GM12878 (cell line): ENCODE measurements at places on chromosomes 3 and 15.

DNA sequence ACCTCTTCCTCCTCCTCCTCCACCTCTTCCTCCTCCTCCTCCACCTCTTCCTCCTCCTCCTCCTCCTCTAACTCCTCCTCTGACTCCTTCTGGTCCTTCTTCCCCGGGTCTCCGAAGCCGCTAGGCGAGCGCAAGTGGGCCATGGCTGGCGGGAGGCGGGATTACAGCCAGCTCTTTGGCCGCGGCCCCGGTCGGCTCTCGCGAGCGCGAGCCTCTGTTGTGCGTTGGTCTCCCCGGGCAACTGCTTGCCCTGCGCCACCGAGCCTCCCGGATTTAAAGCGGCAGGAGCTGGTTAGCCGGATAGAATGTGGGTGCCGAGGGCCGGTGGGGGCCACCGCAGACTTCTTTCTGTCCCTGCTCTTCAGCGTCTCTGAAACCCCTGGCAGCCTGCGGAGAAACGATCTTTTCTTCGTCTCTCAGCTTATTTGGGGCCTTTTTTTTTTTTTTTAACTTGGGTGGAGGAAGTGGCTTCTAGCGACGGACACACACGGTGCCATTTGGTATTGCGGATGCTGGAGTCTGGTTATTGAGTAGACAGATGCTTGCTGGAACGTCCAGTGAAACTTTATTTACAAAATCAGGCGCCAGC, at the start of gene ERICH6:
ERICH6 (minus strand) TSS at position 165 of the 589 bp plus-strand sequence; CDS start at position 143, 22 bp downstream.
- peak; percentile 55 for DNase-seq

DNA sequence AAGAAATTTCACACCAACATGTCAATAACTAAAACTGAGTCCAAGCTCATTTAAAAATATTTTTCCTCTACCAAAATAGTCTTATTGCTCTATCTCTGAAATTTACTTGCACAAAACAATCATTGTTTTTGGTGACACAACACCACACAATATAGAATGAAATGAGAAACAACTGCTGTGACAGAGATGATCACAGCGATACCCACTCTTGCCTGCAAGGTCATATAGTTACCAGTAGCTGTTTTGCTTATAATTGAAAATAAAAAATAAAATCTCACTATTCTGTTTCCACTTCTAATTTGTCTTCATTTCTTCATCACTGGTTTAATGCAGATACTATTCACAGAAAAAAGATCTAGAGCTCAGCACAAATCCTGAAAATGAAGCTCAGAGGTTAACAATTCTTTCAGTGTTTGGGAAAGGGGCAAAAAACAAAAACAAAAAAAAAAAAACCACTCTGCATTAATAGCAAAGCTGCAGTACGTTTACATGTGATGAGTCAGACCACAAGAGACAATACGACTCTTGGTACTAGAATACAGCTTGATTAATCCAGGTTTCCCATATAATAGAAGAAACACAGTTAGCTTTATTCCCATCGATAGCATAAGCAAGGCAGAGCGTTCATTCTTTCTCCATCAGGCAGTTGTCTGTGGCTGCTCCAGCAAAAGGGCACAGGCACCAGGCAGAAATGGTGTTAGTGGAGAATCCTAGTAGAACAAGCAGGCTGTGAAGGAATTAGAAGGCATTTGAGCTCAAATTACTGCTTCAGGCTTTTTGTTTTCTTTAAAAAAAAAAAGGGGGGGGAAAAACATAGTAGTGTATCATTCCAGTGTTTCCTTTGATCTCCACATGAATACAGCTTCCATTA, 773 bp downstream of the ANKRD28 start:
- no peak for DNase-seq

- DNase-seq, result no peak
Observed at GRCh38 chr3:134974624-134975023, 179.6 kb downstream of the EPHB1 start.

- DNase-seq, result no peak
Observed at GRCh38 chr15:73081321-73081958, 29.2 kb downstream of the NEO1 start.

- DNase-seq, result no peak
Observed at GRCh38 chr3:68874551-68875348, 57.6 kb downstream of the TAFA4 start.

GRCh38 chr3:101902041-101902440, 52.7 kb downstream of the NFKBIZ start:
- DNase-seq, result no peak

DNA sequence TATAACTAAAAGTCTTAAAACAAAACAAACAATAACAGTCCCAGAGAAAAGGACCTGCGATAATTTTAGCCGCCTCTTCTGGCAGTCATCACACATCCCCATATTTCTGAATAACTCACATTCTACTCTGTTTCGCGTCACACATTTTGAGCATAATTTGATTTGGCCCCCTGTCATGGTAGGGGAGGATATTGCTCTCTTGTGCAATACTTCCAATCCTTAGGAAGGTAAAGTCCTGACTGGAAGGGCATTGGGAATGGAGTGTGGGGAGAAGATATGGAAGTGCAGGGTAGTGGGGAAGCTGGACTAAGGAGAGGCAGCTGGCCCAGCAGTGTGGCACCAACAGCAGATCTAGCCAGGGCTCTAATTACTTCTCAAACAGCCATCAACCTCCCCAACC, 11.3 kb upstream of the FSIP1 start:
- no peak for DNase-seq

DNA sequence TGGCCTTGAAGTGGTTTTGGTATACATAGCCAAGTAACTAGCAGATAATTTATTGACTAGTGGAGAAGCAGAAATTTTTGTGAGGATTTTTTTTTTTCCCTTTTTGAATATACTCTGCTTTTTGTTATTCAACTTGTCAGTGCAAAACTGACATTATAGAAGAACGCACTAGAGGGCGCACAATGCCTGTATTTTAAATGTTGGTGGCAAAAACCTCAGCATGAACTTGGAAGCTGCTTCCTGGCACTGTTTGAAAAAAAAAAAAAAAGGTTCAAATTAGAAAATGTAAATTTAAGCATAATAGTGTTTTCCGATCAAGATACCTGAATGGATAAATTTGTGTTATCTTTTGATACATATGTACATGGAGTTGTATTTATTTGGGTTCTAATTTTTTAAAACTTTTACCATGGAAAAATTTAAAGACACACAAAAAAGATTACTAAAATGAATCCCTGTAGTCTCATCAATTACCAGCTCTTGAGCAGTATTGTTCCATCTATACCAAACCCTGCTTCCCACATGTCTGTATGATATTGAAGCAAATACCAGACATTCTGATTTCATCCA, 56.0 kb downstream of the SLC25A26 start:
- no peak for DNase-seq

DNA sequence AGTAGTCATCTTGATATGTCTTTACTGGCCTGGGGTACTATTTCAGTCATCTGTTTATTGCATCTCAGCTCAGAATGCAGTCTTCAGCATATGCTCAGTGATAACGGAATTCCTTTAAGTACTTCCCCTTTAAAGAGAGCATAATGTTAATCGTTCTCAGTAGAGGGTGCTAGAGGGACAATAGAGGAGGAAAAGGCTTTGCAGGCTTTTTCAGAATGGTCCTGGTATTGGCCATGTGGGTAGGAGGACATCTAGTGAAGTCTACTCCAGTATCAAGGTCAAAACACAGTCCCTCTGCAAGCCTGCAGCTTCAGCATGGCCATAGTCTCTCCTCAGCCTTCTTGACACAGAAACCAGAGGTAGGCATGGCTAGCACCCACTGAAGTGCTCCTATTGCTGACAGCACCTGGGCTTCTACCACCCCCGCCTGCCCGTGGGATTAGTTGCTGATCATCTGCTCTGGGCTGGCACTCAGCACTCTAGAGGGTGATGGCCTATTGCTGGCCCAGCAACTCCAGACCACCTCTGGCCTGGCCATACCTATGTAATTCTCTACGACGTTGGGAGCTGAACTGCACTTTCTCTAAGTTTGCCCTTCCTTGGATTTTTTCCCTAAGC, 65.4 kb downstream of the KCNH8 start:
- no peak for DNase-seq

DNA sequence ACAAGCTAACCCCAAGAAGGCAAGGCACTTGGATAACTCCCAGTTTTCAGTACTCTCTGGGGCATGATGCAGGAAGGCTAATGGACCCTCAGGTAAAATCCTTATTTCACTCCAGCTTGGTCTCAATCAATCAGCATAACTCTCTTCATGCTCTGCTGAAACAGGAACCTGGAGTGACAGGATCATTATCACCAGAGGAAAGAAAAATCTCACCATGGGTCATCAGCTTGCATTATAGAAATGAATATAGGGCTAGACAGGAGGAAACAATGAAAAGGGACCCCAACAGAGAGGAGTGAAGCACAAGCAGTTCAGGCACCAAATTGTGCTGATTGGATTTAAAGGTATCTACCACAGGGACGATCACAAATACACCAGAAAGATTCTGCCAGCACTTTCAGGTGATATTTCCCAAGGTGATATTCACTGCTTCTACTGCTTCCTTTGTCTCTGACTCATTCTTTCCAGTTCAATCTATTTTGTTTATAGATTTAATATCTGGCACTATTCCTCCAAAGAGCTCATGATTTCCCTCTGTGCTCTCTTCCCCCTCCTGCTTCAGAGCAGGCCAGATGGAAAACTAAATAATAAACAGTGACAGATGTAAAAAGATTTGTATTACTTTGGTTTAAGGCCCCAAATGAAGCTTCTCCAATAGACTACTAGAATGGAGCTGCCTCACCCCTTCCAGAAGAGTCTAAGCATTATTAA, 22.9 kb upstream of the THUMPD3 start:
- no peak for DNase-seq
